ENCODE measurements at places on chromosomes 6 and 20. TPM values are rescaled to one million over a fixed set of nuclear protein-coding genes. Genes with fewer than 3 reads are reported as not detected.

GRCh38 chr20:6663104-6663503 is 104.4 kb upstream of the BMP2 start:
- DNase-seq = no peak

DNA sequence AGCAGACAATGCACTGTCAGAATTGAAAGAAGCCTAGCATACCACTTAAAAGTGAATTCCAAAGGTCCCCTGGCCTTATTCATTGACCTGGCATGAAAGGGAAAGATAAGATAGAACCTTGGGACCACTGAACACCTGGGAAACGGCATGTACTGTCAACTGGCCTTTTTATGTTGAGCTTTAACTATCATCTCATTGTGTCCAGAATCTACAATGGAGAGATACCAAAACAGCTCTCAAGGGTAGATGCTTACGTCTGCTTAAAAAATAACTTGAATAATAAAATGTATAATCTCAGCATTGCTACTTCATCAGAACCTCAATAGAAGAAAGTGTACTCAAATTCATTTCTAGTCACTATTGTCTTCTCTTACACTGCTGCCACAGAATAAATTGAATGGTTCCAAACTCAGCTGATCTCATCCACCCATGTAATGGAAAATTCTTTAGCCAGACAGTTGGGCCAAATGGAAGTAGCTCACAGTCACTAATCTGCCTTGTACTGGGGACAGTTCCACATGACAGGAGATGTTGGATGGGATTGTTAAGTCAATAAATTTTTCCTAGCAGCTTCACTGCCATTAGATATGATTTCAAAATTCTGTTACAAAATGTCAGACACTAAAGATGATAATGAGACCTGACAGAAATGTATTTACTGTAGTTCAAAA is 93.8 kb downstream of the MLIP start:
- peak; percentile 12 for DNase-seq

DNA sequence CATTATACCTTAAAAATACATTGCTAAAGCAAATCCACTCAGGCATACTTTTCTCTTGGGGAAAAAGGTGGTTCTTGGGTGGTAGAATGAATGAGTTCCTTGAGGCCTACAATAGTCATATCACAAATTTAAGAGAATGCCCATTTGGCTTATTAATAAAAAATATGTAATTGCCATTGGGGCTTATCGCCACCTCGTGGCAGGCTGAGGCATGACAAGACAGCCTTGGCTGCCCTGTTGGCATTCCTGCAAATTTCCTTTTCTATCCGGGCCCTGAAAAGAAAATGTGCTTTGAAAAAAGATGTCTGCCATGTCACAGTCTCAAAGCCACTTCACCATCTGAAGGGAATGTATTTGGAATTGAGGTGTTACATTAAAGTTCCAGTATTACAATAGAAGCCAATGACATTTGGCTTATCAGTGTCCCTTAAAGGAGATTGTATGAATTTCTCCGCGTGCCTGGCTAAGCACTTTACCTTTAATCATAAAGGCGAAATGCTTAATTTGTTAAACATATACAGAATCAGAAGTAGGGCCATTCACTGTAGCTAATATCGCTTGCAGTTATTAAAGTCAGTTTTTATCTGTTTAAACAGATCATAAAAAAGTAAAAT is 188.3 kb upstream of the ZFP64 start:
- peak; percentile 37 for DNase-seq

DNA sequence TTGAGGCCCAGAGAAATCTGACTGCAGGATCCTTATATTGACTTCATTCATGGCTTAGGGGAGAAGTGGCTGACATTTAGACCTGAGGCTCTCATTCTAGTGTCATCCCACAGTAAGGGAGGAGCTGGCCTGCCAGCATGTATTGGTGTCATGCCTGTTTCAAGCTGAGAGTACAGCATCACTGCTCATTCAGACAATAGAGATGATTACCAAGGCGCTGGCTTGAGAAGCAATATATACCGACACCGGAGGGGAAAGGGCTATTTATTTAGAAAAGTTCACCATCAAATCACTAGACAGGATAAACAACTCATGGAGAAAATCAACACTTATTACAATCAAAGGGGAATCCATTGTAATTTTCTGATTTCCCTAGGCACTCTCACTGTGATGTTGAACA is 84.4 kb upstream of the HDAC2 start:
- DNase-seq = no peak

DNA sequence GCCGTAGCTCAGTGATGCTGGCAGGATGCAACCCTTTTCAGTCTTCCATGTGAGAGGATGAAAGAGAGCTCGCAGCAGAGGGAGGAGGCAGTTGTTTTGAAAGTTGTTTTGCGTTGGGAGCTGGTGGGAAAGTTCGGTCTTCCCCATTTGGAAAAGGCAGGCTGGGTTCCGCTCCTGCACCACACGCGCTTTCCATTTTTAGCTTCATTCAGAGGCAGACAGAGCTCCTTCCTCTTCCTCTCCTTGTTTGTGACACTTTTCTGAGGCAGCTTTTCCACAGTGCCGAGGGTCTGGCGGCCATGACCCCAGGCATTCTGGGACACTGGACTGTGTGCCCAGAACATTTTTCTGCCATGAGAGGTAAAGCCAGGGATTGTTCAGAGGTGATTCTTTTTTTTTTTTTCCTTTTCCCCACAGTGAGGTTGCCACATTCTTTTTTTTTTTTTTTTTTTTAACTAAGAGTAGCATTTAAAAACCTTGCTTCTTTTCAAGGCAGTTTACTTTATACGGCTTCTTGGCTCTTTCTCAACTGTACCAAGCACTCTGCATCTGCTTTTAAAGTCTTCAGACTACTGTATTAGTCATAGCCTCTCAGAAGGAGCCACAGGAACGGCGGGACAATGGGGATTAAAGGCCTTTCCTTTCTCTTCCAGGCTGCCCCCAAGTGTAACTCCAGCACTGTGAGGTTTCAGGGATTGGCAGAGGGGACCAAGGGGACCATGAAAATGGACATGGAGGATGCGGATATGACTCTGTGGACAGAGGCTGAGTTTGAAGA is 1.6 kb downstream of the PRDM1 start:
- DNase-seq = no peak

- DNase-seq = no peak
Measured at GRCh38 chr6:93376026-93376540, 43.3 kb downstream of the EPHA7 start.

- peak; percentile 34 for DNase-seq
Measured at GRCh38 chr6:45900808-45901752, 114.6 kb downstream of the CLIC5 start.

DNA sequence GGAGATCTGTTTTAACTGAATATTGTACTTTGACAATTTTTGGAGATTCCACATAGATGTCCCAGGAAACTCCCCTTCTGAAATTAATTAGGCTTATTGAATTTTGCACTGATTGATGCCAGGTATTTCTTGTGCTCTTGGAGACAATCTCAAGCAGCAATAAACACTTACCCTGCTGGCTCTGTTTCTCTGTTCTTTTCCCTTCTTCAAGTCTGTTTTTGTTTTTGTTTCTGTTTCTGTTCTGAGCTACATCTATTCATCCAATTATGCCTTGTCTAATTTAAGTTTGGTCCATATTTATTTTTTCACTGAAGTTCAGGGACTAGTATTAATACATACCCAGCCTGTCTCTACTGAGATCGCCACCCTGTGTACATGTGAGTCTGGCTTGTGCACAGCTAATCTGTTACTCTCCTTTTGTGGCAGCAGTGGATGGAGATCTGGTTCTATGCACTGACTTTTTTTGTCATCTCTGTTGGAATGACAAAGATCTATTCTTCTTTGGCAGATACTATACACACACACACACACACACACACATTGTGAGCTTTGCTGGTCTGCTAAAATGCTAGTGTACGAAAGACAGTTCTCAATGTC is 51.9 kb downstream of the IL22RA2 start:
- no peak for DNase-seq

- no peak for DNase-seq
Measured at GRCh38 chr6:125102891-125103290, 50.7 kb upstream of the TPD52L1 start.

- DNase-seq = peak; percentile 92
Measured at GRCh38 chr6:108782179-108783041, 65.8 kb upstream of the ARMC2 start.

GRCh38 chr6:157054531-157054979 is 268.8 kb downstream of the TMEM242 start:
- DNase-seq = no peak

DNA sequence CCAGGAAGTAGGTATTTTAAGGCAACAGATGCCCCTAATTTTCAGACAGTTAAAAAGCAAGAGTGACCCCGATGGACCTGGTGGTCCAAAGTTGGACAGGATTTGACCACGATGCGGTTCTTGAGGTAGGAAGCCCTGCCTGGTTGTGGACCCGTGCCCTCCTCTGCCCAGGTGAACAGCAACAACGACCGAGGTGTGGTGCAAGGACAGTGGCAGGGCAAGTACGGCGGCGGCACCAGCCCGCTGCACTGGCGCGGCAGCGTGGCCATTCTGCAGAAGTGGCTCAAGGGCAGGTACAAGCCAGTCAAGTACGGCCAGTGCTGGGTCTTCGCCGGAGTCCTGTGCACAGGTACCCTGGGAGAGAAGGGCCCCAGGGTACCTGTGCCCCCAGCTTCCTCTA is 18.7 kb downstream of the TGM6 start:
- DNase-seq = no peak

DNA sequence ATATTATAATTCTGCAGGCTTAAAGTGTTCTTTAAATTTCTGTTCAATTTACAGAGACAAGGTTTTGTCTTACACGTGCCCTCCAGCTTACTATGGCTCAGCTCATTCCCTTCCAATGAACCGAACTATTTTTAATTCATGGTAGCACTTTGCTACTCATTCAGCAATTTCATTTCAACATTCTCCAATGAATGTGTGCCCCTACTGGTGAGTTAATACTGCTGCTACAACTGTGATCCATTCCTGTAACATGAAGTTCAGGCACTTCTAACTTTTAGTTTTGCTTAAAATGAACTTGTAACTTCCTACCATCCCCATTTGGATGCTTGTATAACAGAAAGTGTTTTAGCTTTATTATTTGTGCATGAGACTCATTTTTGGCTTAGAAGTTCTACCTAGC is 99.7 kb downstream of the F13A1 start:
- DNase-seq = no peak

- no peak for DNase-seq
Measured at GRCh38 chr6:101614774-101615173, 221.3 kb downstream of the GRIK2 start.

DNA sequence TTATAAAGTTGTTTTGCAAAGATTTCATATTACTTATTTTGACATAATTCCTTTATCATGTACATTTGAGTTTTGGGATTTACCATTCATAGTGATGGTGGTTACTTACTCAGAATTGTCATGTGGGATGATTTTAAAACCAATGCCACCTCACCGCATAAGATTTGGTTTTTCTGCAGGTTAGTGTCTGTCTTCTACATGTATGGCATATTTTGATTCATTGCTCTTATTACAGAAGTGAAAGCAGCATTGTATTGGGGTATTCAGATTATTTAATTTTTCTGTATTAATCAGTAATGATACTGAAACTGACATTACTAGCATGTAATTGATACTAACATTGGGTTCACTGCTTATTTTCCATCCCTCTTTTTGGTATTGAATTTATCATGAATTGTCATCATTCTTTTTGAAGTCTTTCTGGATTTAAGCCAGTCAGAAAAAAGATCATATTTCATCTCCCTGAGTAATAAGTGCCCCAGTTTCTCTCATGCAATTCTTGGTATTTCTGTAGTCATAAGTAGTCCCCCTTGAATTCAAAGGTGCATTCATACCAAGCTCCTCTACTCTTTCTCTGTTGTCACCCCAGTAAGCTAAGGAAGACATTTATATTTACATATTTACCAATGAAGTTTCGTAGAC is 176.6 kb downstream of the BCKDHB start:
- no peak for DNase-seq

DNA sequence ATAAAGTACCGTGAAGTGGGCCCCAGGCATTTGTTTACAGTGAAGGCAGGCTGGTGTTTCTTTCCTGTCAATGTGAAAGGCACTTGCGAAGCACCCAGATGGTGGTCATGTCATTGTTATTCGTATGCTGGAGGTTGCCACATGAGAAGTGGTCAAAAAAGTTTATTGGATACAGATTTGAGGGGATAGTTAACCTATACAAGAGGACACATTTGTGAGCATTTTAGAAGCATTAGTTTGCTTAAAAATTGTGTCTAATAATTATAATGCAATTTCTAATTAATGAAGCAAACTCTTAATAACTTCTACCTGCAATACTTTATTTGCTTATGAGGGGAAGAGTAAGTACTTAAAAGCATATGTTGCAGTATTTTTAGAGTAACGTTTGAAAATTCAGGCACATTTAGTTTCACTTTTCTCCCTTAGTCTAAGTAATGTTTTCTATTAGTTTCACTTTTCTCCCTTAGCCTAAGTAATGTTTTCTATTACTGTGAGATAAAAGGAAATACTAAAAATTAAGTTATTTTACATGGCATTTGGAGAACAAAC is 120.7 kb upstream of the CLDN20 start:
- DNase-seq = no peak

DNA sequence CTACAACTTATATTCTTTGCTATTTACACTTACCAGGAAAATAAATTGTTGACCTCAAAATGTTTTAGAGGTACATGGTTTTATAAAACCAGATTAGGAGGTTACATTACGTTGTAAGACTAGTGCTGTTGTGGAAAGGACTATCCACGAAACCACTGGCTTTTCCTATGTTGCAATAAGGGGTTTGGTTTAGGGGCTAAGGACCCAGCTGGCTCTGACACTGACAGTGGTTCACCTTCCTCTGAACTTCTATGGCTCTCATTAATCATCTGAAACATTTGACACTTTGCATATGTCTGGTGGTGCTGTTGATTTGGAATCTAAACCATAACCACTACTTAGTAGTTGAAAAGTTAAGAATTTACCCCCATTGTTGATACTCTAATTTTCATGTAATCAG is 186.7 kb downstream of the NKAIN2 start:
- DNase-seq = no peak

- DNase-seq = no peak
Measured at GRCh38 chr6:3607171-3607570, 144.3 kb downstream of the PXDC1 start.

- DNase-seq = no peak
Measured at GRCh38 chr6:146902846-146903245, 301.4 kb upstream of the STXBP5 start.

GRCh38 chr6:33191383-33192104 is 723 bp downstream of the COL11A2 start:
- DNase-seq = no peak

PPIL6 gene
- 2.6 TPM for total RNA-seq

CCR6 gene
- 2.0 TPM for total RNA-seq

ZKSCAN3 gene
- total RNA-seq = 6.8 TPM

SPO11 gene
- total RNA-seq = not detected

PPP1R3G gene
- total RNA-seq = 0.48 TPM

DBNDD2 gene
- total RNA-seq = 12.3 TPM

SLC35D3 gene
- not detected for total RNA-seq

DSP gene
- total RNA-seq = 123 TPM

PAK5 gene
- total RNA-seq = 0.76 TPM

SMLR1 gene
- 28.9 TPM for total RNA-seq

METTL24 gene
- total RNA-seq = 3.2 TPM

GATA5 gene
- total RNA-seq = 28.7 TPM

TRIM10 gene
- 0.12 TPM for total RNA-seq

OTOR gene
- total RNA-seq = 0.37 TPM

NUP153 gene
- total RNA-seq = 29.5 TPM

All from hepatocyte (in vitro differentiated cells).